ENCODE measurements at places on chromosomes 1 and 21.

- no peak for DNase-seq
Measured at GRCh38 chr21:22554690-22555316, 1556.6 kb downstream of the NCAM2 start.

- no peak for DNase-seq
Measured at GRCh38 chr1:42165511-42166210, 1.1 kb upstream of the GUCA2A start.

DNA sequence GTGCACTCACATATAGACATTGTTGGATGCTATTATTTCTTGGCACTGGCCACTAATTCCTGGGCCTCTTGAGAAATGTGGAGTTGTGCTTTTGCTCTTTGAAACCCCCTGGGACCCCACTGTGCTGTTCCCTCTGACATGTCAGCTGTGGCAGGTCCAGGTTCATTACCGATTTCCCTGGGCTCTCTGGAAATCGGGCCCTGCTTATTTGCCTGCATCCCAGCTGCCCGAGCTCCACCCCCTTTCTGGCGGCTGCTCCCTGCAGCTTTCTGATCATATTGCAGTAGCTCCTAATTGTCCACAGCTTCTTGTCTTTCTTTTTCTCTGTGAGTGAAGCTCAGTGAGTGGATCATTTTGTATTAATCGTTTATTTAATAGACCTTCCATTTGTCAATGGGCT lies 183.7 kb upstream of the FAM78B start:
- no peak for DNase-seq

DNA sequence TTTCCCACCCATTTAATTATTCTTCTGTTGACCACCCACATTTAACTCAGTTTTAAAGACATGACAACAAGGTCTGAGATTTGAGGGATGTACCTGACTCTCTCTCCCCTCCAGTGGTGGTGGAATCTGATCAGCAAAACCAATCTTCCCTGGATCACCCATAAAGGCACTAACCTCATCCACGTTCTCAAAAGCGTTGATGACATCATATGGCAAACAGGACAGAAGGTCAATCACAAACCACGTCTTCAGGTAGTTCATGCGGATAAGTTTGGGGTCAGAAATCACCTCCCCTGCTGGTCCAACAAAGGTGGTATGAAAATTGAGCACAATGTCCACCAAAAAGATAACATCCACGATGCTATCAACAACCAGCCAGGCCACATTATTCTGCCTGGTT lies 115.3 kb downstream of the KCNH1 start:
- no peak for DNase-seq

DNA sequence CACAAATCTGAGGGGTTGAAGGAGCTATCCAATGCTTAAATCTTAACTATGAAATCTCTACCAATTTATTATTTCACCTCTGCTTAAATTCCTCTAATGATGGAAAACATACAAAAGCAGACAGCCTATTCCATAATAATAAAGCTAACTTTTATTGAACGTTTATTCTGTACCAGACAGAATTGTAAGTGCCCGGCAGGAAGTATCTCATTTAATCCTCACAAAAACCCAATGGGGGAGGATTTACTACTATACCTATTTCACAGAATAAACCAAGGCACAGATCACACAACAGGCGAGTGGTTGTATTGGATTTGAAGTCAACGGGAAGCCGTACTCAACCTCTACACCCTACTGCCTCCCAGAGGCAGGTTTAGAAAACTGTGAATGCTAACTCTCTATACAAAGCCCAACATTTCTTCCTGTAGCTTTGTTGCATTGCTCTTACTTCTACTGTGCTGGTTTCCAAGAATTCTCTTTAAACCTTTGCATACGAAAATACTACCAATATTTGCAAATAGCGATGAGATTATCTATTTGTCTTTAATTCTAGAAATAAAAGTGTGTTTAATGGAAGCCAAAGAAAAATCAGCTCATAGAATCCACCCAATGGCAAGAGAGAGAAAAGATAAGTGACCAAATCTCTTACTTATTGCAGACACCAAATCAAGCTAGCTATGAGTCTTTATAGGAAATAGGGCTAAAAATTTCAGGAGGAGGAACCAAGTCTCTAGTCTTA lies 33.5 kb upstream of the C1orf53 start:
- DNase-seq: peak; percentile 41

- DNase-seq: no peak
Measured at GRCh38 chr1:232872738-232873137, 67.5 kb downstream of the MAP10 start.

Measured in germinal center (tissue), 1 donor.